ENCODE measurements at places on chromosomes 4 and X. TPM values are rescaled to one million over a fixed set of nuclear protein-coding genes. Genes with fewer than 3 reads are reported as not detected.

The DIAPH2 gene
- total RNA-seq = 35.5 TPM

The SRD5A3 gene
- total RNA-seq = 9.4 TPM

The MUC7 gene
- total RNA-seq = not detected

The GLOD5 gene
- not detected for total RNA-seq

The L1CAM gene
- 19.1 TPM for total RNA-seq

The PITX2 gene
- not detected for total RNA-seq

DNA sequence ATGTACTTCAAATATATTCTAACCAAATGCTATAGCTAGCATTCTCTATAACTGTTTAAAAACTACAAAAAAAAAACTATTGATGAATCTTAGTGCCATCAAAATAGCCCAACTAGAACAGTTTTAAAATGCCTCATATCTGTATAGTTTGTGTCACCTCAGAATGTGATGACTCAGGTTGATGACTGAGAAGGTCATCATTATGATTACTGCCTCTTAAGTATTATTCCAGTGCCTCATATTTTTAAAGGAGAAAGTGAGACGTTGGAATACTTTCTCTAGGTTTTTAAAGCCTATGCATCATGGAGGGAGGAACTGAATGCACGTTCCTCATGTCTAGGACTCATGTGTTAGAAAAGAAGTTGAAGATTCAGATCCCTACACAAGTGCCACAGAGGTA lies 88.2 kb downstream of the TMA16 start:
- no peaks in the 10 kb centered on the region for H3K36me3 ChIP-seq
- no peaks in the 10 kb centered on the region for H3K4me1 ChIP-seq
- DNase-seq = no peak
- no peaks in the 10 kb centered on the region for H3K27me3 ChIP-seq

DNA sequence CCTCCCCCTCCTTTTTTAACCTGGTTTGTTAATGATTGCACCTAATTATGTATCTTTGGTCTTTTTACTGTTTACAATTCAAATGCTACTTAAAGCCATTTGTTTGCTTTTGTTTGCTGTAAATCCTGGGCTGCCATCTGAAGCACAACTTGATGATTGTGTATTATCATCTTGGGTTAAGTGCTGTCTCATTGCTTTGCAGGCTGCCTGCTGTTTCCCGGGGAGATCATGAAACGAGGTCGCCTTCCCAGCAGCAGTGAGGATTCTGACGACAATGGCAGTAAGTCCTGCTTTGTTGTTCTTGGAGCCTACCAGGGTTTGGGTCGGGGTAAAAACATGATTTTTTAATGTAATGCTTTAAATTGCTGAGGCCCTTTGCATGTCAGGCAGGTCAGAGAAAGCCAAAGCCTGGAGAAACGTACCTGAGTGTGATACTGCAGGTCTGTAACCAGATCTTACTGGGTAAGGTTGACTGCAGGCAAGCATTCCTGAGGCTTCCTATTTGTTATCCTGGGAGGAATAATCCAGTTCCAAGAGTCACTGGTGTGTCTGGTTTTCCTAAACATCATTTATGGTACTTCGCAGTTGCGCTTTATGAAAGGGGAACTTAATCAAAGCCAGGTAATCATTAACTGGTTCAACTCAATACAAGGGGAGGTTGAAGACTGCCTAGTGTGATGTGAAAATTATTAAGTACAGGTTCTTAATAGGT lies 22.2 kb downstream of the JADE1 start:
- H3K4me1 ChIP-seq = peaks cover 84% of the 10 kb centered on the region
- no peak overlapping the region for H3K4me3 ChIP-seq
- H3K27me3 ChIP-seq = no peaks in the 10 kb centered on the region

DNA sequence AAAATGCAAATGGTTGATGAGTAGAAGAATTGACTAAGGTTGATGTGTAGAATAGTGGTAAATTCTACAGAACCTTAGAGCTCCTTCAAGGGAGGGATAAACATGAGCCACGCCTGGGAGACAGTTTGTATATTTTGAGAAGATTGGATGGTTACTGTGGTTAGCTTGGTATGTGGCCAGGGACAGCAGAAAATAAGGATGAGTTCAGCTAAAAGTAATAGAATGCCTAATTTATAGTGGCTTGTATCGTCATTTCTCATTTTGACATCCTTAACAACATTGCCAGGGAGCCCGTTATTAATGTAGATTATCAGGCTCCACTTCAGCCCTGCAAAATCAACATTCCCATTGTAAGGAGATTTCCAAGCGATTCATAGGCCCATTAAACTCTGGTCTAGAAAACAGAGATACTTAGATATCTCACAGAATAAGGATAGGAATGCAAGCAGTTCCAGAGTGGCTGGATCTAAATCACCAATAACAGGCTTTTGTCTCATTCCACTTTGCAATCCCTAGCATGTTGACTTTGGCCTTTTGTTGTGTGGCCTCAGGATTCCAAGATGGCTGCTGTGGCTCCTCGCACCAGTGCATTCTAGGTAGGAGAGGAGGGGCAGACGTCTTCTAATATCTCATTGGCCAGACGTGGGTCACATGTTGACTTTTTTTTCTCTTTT lies 6.4 kb upstream of the PTTG2 start:
- H3K27ac ChIP-seq = no peak overlapping the region
- no peaks in the 10 kb centered on the region for H3K36me3 ChIP-seq
- no peaks in the 10 kb centered on the region for H3K27me3 ChIP-seq
- no peak for DNase-seq

- peaks cover 22% of the 10 kb centered on the region for H3K27me3 ChIP-seq
- no peaks in the 10 kb centered on the region for H3K4me1 ChIP-seq
- no peaks in the 10 kb centered on the region for H3K36me3 ChIP-seq
- H3K27ac ChIP-seq = no peak overlapping the region
Observed at GRCh38 chr4:6206771-6207290, 6.5 kb upstream of the JAKMIP1 start.

DNA sequence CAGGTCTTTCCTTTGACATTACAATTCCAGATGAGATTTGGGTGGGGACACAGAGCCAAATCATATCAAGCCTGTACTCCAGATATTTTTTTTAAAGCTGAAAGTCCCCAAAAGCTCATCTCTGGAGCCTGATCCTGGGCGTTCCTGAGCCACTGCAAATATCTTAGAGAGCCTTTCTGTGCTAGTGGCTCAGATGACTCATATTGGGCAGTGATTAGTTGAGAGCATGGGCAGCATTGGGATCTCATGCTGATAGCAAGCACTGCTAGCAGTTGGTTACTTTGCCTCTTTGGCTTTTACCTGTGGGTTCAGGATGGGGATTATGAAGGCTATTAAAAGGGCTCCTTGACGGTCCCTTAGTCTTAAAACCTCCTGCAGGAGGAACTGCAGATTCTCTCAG lies 51.4 kb upstream of the SCRG1 start:
- H3K27me3 ChIP-seq = no peaks in the 10 kb centered on the region
- no peaks in the 10 kb centered on the region for H3K36me3 ChIP-seq
- no peak overlapping the region for H3K4me3 ChIP-seq
- no peak for DNase-seq

DNA sequence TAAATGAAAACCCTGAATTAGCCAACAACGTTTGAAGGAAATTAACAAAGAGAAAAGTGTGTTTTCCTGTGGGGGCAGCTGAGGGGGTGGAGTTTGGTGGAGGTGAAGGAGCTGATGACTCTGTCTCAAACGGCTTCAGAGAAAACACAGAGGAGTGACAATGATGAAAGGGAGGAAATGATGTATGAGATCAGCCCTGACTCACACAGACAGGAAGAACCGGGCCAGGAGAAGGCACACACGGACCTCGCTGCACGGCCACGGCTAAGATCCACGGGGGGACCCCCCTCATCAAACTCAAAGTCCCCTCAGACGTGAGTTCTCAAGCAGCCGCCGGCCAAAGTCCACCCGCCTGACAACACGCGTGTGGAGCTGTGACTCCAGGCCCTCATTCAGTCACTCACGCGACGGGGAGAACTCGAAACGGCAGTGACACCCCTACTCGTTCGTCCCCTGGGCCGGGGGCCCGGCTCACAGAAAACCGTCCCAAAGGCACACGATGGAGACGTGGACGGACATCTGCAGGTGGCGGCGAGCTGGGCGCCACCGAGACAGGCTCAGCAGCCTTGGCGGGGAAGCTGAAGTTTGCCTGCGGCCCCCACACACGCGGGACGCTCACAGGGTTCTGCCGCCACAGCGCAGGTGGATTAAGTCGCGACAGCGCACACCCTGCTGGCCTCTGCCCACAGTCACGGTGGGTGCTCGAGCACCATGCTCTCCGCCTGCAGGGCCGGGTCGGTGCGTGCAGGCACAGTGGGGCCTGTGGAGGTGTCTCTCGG lies 28.8 kb downstream of the PPP2R3B start:
- no peaks in the 10 kb centered on the region for H3K4me1 ChIP-seq
- peaks cover 3% of the 10 kb centered on the region for H3K36me3 ChIP-seq
- H3K27me3 ChIP-seq = no peaks in the 10 kb centered on the region
- no peak overlapping the region for H3K4me3 ChIP-seq
- no peak overlapping the region for H3K27ac ChIP-seq
- no peak for DNase-seq

DNA sequence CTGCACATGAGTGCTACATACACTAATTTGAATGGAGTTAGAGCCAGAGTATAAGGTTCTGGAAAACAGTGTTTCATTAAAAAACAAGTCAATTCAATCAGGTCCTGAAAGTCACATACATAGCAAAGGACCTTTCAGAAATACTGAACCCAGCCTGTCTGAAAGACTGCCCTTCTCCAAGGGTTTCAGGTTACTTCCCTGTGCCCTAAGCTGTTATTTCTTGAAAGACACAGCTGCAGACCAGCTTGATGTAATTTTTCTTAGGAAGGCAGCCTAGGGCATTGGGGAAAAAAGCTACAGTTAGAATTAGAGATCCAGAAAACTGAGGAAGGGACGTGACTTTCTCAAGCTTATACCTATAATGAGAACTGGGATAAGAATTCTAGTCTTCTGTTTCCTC lies 155.9 kb upstream of the MAOA start:
- DNase-seq = no peak
- H3K4me1 ChIP-seq = no peaks in the 10 kb centered on the region
- no peaks in the 10 kb centered on the region for H3K27me3 ChIP-seq

DNA sequence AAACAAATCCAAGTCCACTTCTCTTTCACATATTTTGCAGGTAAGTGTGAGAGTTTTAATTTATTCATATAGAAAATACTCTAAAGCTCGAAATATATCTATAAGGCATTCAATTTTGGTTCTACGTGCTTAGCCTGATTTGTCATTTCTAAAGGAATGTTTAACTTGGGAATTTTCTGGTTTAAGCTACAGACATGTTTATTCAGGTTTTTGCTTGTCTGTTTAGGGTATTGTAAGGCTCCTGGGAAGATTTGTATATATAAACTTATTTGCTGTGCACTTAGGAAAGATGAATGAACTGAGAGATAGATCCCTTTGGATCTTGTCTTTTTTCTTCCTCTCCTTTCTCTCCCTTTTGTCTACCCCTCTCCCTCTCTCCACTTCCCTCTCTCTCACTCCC lies 185.9 kb upstream of the NEIL3 start:
- no peak overlapping the region for H3K4me3 ChIP-seq
- H3K36me3 ChIP-seq = no peaks in the 10 kb centered on the region
- H3K27me3 ChIP-seq = no peaks in the 10 kb centered on the region
- no peaks in the 10 kb centered on the region for H3K4me1 ChIP-seq
- no peak overlapping the region for H3K27ac ChIP-seq

DNA sequence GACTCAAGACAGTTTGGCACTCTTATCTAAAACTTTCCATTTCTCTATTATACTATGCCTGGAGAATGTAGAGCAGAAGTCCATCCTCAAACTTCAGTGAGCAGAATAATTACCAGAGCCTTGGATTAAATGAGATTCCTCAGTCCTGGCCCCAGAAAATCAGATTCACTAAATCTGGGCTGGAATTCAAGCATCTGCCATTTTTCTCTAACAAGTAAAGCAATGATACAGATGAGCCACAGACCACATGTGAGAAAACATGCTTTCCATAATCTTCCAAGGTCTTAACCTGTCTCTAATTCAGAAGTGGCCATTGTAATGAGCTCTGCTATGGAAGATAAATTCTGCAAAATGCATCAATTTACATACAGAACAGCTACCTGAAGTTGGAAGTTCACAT lies 25.4 kb downstream of the SOWAHB start:
- DNase-seq = peak; percentile 25
- H3K4me1 ChIP-seq = no peaks in the 10 kb centered on the region
- H3K36me3 ChIP-seq = no peaks in the 10 kb centered on the region
- no peak overlapping the region for H3K4me3 ChIP-seq
- no peaks in the 10 kb centered on the region for H3K27me3 ChIP-seq
- H3K27ac ChIP-seq = no peak overlapping the region

DNA sequence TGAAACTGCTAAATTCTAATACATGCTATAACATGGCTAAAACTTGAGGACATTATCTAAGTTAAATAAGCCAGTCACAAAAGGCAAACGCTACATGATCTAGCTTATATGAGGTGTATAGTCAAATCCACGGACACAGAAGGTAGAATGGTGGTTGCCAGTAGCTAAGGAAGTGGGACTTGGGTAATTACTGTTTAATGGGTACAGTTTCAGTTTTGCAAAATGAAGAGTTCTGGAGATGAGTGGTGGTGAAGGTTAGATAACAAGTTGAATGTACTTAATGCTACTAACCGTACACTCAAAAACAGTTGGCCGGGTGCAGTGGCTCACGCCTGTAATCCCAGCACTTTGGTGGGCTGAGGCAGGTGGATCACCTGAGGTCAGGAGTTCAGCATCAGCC lies 644.5 kb upstream of the DIPK2B start:
- no peaks in the 10 kb centered on the region for H3K36me3 ChIP-seq
- H3K4me3 ChIP-seq = no peak overlapping the region
- H3K27ac ChIP-seq = no peak overlapping the region
- peaks cover under 1% of the 10 kb centered on the region for H3K27me3 ChIP-seq
- peaks cover under 1% of the 10 kb centered on the region for H3K4me1 ChIP-seq

- peak; percentile 54 for DNase-seq
- no peak overlapping the region for H3K4me3 ChIP-seq
- H3K27me3 ChIP-seq = no peaks in the 10 kb centered on the region
- no peaks in the 10 kb centered on the region for H3K4me1 ChIP-seq
- H3K36me3 ChIP-seq = no peaks in the 10 kb centered on the region
- no peak overlapping the region for H3K27ac ChIP-seq
Observed at GRCh38 chr4:6372649-6373525, 99.5 kb downstream of the PPP2R2C start.

DNA sequence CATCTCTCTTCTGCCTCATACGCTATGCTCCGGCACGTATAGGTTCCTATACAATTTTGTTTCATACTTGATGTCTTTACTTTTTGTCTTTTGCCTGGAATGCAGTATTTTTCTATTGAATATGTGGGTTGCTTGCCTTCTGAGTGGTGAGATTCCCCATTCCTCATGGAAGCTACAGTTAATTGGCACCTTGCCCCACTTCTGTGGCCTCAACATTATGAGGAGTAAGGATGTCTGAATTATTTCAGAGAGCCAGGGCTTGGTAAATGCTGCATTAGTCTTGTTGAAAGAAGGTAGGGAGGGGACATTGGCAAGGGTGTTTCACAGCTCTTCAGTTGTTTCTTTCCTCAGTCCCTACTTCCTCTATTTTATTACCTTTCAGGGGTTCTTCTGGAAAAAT lies 23.0 kb downstream of the CDKL5 start:
- H3K27ac ChIP-seq = no peak overlapping the region
- H3K4me3 ChIP-seq = no peak overlapping the region
- H3K4me1 ChIP-seq = no peaks in the 10 kb centered on the region

- DNase-seq = peak; percentile 60
- no peak overlapping the region for H3K4me3 ChIP-seq
- H3K36me3 ChIP-seq = no peaks in the 10 kb centered on the region
- H3K27ac ChIP-seq = no peak overlapping the region
Observed at GRCh38 chr4:124427095-124427767, 285.3 kb downstream of the ANKRD50 start.

- no peaks in the 10 kb centered on the region for H3K36me3 ChIP-seq
- no peak overlapping the region for H3K27ac ChIP-seq
- peaks cover 4% of the 10 kb centered on the region for H3K27me3 ChIP-seq
- peak; percentile 80 for DNase-seq
Observed at GRCh38 chr4:1752284-1753041, 31.1 kb downstream of the TACC3 start.
